Cerebellum (tissue), 4 donors: ENCODE measurements at places on chromosomes 11 and 22. TPM values are rescaled to one million over a fixed set of nuclear protein-coding genes. Genes with fewer than 3 reads are reported as not detected.

- DNase-seq: no peak
Measured at GRCh38 chr22:20569059-20570058, 61.9 kb downstream of the MED15 start.

The HEPHL1 gene
- not detected for total RNA-seq

DNA sequence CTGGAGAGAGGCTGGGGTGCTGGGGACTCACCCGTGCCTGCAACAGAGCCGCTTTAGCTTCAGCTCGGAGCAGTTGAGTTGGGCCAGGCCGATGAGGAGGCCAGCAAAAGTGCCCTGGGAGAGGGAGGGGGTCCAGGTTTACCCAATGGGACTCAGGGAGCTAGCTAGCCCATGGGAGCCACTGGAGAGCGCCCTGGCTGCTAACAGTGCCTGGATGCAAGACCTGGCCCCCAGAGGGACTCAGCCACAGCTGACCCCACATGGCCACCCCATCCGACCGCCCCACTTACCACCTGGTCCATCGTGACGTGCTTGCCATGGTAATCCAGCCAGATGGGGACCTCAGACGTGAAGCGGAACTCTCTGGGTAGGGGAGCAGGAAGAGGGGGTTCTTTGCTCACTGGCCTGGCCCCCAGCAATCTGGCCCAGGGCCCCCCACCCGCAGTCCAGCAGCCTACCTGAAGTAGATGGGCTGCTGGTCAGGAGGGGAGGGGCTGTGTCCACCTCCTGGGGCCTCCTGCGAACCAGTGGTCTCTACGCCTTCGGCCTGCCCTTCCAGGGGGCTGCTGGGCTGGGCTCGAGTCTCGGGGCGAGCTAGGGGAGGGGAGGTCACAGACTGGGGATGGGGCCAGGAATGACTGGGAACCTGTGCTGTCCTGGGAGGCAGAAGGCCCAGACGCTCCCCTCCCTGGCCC is 19.1 kb upstream of the EHD1 start:
- DNase-seq: no peak

GRCh38 chr22:21073482-21073881 is 27.7 kb downstream of the LRRC74B start:
- DNase-seq: no peak

The DCDC1 gene
- 54.1 TPM for total RNA-seq

The ARHGAP8 gene
- 0.82 TPM for total RNA-seq

DNA sequence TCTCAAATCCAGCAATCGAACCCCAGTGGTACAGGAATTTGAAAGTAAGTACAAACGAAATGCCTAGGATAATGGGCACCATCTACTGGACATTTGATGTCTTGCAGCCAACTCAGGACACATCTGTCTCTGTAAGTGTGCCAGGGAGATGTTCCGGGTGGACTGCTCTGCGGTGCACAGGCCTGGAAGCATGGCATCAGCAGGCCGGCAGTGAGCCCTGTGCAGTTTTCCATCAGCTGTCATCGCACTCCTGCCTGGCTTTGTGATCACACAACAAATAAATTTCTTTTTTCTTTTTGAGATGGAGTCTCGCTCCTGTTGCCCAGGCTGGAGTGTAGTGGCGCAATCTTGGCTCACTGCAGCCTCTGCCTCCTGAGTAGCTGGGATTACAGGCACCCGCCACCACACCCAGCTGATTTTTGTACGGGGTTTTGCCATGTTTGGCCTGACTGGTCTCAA is 71.0 kb downstream of the JAM3 start:
- DNase-seq: peak; percentile 65

- no peak for DNase-seq
Measured at GRCh38 chr11:28833670-28834069, 725.5 kb downstream of the METTL15 start.

DNA sequence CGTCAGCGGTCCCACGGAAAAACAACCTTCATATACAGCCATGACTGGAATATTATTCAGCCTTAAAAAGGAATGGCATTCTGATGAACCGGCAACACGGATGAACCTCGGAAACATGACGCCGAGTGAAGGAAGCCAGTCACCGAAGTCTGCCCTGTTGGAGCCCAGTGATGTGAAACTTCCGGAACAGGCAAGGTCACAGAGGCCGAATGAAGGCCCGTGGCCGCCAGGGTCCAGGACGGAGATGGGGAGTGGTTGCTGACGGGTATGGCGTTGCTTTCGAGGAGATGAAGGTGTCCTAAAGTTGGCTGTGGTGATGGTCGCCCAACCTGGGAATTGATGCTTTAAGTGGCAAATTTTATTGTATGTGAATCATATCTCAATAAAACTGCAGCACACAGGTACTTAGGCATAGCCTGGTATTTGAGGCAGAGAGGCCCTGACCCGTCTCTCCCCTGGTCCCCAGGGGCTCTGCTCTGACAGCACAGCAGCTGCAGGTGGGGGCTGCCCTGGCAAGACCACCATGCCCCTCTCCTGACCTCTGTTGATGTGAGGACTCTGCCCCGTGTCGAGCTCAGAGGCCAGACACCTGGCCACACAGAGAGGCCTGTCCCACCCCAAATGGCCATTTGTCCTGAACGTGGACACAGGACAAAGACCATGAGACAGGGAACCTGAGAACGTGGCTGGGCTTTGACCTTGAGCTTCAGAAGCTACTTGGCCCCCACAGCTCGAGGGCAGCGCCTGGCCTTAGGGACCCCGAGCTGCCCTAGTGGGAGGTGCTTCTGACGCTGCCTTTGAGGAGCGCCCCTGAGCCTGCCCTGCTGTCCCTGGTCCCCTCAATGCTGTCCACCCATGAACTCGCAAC is 1090.8 kb downstream of the BRD1 start:
- no peak for DNase-seq

- peak; percentile 13 for DNase-seq
Measured at GRCh38 chr22:43481568-43482317, 69.9 kb downstream of the MPPED1 start.

The KRTAP5-9 gene
- not detected for total RNA-seq

- DNase-seq: no peak
Measured at GRCh38 chr11:76415073-76415472, 29.7 kb upstream of the EMSY start.

DNA sequence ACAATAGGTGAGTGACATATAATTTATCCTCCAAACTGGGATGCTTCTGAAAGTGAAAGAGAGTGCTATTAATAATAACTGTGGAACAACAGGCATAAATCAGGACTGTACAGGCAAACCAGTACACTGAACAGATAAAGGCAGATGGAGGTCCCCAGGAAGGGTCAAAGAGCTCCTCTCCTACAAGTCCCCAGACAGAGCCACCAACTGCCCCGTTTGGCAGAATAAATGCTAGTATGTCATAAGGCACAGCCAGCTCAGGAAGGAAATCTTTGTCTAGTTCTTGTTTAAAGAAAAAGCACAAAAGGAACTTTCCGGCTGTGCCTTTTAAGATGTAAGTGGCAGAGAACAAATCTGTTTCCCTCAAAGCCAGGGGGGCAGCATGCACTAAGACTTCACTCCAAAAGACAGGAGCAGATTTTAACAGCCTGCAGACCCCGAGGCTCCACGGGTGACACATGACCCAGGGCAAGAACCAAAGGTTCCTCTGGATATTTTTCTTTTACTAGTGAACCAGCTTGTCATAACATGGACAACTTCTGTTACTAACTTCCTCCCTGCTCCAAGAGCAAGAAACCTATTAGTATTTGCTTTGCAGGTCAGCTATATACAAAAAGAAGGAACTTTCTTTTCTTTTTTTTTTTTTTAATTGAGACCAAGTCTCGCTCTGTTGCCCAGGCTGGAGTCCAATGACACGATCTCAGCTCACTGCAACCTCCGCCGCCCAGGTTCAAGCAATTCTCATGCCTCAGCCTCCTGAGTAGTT is 50.2 kb downstream of the MYH9 start:
- DNase-seq: peak; percentile 78

- no peak for DNase-seq
Measured at GRCh38 chr22:46039535-46039934, 62.6 kb upstream of the WNT7B start.

GRCh38 chr11:103673773-103674172 is 362.7 kb upstream of the DDI1 start:
- DNase-seq: no peak

GRCh38 chr11:31492320-31492913 is 17.0 kb downstream of the IMMP1L start:
- DNase-seq: no peak

The AIP gene
- total RNA-seq: 29.1 TPM

The CDC45 gene
- 7.4 TPM for total RNA-seq

- no peak for DNase-seq
Measured at GRCh38 chr22:27238935-27239510, 562.5 kb downstream of the MN1 start.

DNA sequence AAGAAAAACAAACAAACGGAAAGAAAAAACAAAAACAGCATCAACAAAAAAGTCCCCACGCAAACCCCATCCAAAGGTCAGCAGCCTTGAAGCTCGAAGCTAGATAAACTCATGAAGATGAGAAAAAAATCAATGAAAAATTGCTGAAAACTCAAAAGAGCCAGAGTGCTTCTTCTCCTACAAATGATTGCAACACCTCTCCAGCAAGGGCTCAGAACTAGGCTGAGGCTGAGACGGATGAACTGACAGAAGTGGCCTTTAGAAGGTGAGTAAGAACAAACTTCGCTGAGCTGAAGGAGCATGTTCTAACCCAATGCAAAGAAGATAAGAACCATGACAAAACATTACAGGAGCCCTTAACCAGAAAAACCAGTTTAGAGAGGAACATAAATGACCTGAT is 18.4 kb upstream of the FTH1 start:
- no peak for DNase-seq

GRCh38 chr11:129694966-129695365 is 120.7 kb upstream of the TMEM45B start:
- no peak for DNase-seq

DNA sequence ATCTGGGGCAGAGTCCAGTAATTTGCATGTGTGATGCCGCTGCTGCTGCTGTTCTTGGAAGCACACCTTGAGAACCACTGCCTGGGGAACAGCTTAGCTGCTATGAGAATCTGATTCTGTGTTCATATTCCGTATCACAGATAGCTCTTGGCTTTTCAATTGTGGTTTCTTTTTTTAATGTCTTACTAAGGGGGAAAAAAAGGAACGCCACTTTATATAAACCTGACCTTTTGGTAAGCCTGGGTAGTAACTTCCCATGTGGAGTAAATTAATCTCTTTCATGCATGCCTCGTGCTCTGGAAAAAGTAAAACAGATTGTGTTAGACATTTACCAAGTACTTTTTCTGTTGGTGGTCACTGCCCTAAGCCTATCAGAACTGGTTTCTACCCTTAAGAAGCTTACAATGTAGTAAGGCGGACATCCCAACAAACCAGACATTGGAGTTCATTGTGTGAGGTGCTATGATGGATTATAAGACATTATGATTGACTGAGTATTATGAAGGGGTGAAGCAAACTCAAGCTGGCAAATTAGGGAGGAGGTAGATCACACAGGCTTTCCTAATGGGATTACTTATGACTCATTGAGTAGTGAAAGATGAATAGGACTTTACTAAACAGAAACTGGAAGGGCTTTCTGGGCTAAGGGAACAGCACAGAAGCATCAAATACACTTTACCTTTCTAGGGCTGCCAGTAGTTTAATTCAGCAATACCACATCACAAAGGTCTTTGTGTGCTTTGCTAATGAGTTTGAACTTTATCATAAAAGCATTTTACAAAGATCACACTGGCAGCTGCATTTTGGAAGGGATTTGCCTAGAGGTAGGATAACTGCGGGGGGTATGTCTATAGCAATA is 64.7 kb downstream of the MAML2 start:
- no peak for DNase-seq

DNA sequence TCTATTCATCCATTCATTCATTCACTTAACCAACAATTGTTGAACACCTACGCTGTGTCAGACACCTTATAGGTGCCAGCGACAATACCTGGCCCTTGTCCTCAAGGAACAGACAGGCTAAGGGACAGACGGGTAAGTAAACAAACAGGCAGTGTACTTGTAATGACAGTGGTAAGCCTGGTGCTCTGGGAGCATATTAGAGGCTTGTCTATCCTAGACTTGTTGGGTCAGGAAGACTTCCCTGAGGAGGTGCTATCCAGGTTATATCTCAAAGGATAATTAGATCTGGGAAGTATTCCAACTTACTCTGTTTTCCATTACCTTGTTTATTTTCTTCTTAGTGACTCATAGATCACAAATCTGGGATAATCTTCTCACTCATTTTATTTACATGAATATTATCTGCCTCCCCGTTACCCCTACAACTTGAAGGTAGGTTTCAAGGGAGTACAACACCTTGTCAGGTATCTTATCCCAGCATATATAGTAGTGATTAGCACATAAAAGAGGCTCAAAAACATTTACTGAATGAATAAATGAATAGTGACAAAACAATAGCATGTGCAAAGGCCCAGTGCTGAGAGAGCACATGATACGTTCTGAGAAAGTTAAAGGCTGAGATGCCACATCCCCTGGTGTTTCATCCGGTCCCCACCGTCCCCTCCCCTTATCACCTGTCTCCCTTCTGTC is 75.3 kb upstream of the NCAM1 start:
- no peak for DNase-seq

- DNase-seq: no peak
Measured at GRCh38 chr22:46958658-46959057, 196.2 kb downstream of the TBC1D22A start.

DNA sequence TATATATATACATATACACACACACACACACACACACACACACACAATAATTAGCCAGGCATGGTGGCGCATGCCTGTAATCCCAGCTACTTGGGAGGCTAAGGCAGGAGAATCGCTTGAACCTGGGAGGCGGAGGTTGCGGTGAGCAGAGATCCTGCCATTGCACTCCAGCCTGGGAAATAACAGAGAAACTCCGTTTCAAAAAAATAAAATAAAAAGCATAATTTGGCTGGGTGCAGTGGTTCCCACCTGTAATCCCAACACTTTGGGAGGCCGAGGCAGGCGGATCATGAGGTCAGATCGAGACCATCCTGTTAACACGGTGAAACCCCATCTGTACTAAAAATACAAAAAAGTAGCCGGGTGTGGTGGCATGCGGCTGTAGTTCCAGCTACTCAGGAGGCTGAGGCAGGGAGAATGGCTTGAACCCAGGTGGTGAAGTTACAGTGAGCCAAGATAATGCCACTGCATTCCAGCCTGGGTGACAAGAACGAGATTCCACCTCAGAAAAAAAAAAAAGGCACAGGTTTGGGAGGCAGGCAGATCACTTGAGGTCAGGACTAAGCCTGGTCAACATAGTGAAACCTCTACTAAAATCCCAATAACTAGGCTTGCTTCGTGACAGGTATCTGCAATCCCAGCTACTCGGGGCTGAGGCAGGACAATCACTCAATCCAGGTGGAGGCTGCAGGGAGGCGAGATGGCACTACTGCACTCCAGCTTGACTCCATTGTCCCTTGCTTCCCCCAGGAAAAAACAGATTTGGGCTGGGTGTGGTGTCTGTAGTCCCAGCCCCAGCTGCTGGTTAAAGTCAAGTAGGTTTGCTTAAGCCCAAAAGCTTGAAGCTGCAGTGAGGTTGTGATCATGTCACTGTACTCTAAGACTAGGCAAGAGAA is 11.8 kb upstream of the WDR74 start:
- no peak for DNase-seq

GRCh38 chr11:110447343-110447742 is 17.6 kb downstream of the FDX1 start:
- DNase-seq: no peak

DNA sequence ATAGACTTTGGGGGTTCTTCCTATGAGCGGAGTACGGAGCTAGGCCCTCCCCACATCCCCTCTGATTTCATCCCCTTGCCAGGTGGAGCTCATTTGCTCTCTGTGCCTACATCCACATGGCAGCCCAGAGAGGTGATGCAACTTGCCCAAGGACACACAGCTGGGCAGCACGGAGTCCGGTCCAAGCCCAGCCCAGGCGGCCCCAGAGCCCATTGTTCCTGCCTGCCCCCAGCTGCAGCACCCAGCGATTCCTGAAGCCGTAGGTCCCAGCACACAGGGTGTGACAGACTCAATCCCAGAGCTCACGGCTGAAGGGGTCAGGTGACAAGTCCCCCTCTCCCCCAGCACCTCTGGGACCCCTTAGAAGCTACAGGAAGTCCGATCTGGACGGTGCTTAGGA is 22.2 kb upstream of the RFPL3 start:
- no peak for DNase-seq
